Stimulated activated CD4-positive, alpha-beta T cell treated with anti-CD3 and anti-CD28 coated beads, Interleukin-12 subunit alpha, Interleukin-12 subunit beta, amount 100 ng/mL, for 4 hours (primary cell): ENCODE measurements at places on chromosomes 7 and 10.

- DNase-seq, result no peak
These were observed 60.4 kb downstream of the INSYN2A start for GRCh38 chr10:127135844-127136577.

DNA sequence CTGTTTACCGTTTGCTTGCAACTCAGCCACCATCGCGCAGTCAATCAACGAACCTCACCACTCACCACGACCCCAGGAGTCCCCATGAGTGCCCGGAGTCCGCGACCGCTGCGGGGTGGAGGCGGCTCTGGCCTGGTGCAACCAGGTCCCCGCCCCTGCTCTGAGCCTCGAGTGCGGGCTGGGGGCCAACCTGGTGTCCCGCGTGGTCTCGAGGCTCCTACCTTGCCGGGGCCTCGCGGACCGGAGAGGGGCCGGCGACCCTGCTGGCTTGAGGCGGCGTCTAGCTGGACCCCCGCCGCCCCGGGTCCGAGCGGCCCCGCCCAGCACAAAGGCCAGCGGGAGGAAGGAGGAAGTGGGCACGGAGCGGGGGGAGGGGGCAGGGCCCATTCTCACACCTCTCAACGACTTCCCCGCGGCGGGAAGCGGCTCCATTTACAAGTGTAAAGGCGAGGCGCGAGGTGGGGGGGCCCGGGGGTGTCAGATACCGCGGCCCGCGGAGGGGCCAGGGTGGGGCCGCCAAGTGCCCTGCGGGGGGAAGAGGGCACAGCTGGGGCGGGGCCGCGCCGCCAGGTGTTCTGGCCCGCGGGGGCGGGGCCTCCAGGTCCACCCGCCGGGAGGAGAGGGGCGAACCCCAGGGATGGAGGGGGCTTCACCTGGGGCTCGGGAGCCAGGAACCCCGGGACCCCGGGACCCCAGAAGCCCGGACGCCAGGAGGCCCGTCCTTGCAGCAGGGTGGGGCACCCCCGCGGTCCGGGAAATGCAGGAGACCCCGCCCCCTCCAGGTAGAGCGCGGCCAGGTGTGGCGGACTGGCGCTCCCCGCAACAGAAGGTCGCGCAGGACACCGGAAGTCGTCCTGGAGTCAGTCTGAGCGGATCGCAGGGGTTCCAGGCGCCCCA lies 8.6 kb downstream of the CTBP2 start:
- no peak for DNase-seq

DNA sequence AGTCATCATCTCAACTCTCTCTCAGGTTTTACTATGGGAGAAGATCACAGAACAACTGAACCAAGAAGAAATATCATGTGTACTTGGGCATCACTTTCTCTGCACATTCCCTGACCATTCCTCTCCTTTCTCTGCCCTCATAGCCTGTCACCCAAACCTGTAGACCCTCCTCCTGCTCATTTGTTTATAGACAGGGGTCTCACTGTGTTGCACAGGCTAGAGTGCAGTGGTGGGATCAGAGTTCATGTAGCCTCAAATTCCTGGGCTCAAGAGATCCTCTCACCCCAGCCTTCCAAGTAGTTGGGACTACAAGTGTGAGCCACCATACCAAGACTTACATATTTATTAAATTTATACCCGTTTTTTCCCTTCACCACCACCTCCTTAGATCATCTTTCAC lies 260.8 kb upstream of the SLC26A5 start:
- no peak for DNase-seq

DNA sequence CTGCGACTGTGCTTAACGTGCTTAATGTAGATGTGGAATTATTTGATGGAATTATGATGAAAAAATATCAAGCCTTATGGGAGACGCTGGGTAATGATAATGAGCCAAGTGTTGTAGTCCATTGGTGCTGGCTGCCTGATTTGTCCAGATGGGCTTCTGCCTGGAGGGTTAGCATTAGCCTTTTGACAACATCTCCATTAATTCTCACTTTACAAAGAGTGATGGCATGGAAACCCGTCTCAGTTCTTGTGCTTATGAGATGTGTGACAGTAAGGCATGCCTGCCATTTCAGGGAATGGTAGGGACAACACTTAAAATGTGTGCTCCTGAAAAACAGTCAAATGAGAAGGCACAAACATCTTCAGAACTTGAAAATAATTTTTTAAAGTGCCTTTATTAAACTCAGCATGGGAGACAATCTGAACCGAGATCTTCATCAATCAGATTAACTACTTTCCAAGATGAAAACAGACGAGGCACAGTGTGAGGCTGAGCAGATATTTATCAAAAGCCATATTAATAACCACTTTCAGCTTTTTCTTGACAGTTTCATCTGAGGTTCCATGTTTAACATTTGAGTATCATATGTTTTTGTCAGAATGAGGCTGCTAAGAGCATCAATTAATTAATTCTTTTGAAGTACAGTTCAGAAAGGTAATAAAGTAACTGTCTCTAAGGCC lies 473.1 kb downstream of the NXPH1 start:
- no peak for DNase-seq

DNA sequence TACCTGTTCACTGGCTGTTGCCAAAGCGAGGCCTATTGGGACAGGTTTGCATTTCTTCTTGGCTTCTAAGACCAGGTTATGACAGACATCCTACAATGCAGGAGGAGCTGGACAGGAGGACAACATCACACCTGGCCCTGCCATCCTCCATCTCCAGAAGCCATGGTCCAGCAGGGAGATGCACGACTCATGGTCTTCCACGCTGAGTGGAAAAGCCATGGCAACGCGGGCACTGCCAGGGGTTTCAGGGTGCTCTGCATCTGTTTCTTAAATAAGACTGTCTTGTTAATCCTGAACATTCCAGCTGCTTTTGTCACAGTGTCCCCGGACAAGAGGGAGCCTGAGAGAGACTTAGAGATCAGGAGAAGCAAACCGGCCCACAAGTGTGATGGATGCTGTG lies 40.3 kb downstream of the CLRN3 start:
- DNase-seq, result no peak

- no peak for DNase-seq
These were observed 62.3 kb downstream of the OSBPL3 start for GRCh38 chr7:24917510-24918239.

DNA sequence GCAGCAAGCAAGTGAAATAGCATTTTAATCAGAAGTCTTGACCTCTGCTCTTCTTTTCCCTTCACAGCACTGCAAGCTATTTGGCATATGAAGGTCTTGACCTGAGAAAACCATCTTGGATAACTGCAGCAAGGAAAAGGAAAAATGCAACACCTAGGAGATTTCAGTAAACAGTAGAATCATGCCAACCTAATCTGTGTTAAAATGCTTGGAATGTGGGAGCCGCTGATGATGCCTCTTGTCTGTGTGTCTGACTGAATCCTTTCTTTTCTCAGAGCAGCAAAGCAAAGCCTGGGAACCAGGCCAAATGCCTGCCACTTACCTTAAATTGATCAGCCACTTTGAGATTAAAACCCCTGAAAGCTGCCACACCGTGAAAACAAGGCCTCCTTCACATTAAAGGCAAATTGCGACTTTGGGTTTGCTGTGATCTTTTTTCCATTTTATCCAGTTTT lies 80.4 kb upstream of the CDK6 start:
- DNase-seq, result no peak

DNA sequence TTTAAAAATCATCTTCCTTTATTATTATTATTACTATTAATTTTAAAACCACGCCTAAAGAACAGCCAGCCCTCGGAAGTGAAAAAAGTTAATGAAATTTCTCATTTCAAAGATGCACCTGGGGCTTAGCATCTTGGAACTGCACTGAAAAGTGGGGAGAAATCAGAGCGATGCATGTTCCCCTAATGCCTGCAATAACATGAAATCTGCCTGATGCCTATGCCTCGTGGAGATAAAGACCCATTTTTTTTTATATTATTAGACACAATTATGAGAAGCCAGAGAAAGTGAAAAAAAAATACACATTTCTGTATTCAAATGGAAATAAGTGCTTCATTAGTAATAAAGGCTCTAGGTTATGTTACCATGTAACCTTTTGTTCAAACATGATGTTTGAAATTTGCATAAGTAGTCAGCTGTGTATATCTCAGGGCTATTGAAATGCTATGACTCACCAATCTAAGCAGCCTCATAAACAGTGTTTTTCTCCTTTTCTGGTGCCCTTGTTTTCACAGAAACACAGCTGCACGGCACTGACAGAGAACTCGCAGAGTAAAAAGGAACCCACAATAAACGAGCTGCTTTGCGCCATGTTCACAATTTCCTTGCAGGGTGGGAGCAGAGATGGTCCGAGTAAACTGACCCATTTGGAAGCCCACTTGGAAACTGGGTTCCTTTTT lies 175.8 kb upstream of the PRKCQ start:
- DNase-seq, result no peak

- no peak for DNase-seq
These were observed 14.6 kb downstream of the PLAU start for GRCh38 chr10:73925539-73925938.

DNA sequence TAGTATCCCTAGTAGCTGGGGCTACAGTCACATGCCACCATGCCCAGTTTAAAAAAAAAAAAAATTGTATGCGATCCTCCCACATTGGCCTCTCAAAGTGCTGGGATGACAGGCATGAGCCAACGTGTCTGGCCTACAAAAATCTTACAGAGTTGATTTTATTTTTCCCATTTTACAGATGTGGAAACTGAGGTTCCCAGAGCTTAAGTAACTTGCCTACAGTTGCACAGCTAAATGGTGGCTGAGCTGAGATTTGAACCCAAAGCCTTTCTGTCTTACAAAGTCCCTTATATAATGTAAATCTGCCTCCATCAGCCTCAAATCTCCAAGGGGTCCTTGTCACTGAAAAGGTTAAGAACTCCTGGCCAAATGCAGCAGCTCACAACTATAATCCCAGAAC lies 24.6 kb upstream of the LIMK1 start:
- no peak for DNase-seq
